Cardiac septum (tissue), 1 donor: ENCODE measurements at places on chromosomes 3 and 15. TPM values are rescaled to one million over a fixed set of nuclear protein-coding genes. Genes with fewer than 3 reads are reported as not detected.

GOLGA8T gene
- 1.6 TPM for total RNA-seq

ADAMTS9 gene
- 53.6 TPM for total RNA-seq

SEMA3G gene
- 15.3 TPM for total RNA-seq

PARP16 gene
- 4.7 TPM for total RNA-seq

CERS3 gene
- total RNA-seq = 0.24 TPM

PRR20G gene
- not detected for total RNA-seq

TEX55 gene
- not detected for total RNA-seq

SPATA16 gene
- not detected for total RNA-seq

DHX30 gene
- 48.3 TPM for total RNA-seq

BBS4 gene
- total RNA-seq = 12.1 TPM

GOLGA6A gene
- total RNA-seq = not detected

MNS1 gene
- total RNA-seq = 2.0 TPM

CTXN2 gene
- not detected for total RNA-seq

MESP2 gene
- total RNA-seq = 0.19 TPM

TXNRD3 gene
- total RNA-seq = 5.1 TPM

MYEF2 gene
- 25.5 TPM for total RNA-seq

SPINK8 gene
- total RNA-seq = not detected

BFSP2 gene
- total RNA-seq = not detected

NRROS gene
- total RNA-seq = 2.6 TPM

CCR5 gene
- total RNA-seq = 0.81 TPM

KLF15 gene
- total RNA-seq = 11.5 TPM

AHSG gene
- total RNA-seq = not detected

MIX23 gene
- total RNA-seq = 24.8 TPM

AMIGO3 gene
- 0.35 TPM for total RNA-seq

LARP6 gene
- total RNA-seq = 37.8 TPM

CACNA2D2 gene
- 1.4 TPM for total RNA-seq

ACTC1 gene
- total RNA-seq = 11,631 TPM

CLDN18 gene
- total RNA-seq = not detected

EHHADH gene
- 17.7 TPM for total RNA-seq

HEXA gene
- 77.9 TPM for total RNA-seq

ZBTB47 gene
- total RNA-seq = 202 TPM

PRSS50 gene
- 0.78 TPM for total RNA-seq

FBXO40 gene
- total RNA-seq = 147 TPM

KCNMB3 gene
- total RNA-seq = 1.9 TPM

EFHB gene
- 0.59 TPM for total RNA-seq

RCN2 gene
- total RNA-seq = 30.3 TPM

SLC15A2 gene
- 0.92 TPM for total RNA-seq

TNIK gene
- total RNA-seq = 42.2 TPM

STAC gene
- total RNA-seq = 0.51 TPM

IL5RA gene
- total RNA-seq = 0.40 TPM

COL7A1 gene
- total RNA-seq = 26.5 TPM

CCDC39 gene
- total RNA-seq = not detected

EFL1 gene
- total RNA-seq = 10.3 TPM

DHX36 gene
- total RNA-seq = 43.3 TPM

AGBL1 gene
- total RNA-seq = 0.19 TPM

FRG2C gene
- not detected for total RNA-seq

GPR171 gene
- 0.32 TPM for total RNA-seq

CLDN11 gene
- 2.9 TPM for total RNA-seq

SLC28A1 gene
- total RNA-seq = 0.83 TPM

CPNE9 gene
- total RNA-seq = not detected

MORC1 gene
- total RNA-seq = not detected

PLA2G4E gene
- 0.08 TPM for total RNA-seq
